ENCODE measurements at places on chromosomes 11 and 22.
A peak's percentile ranks its signal among the peaks of the same experiment; 100 is the strongest.

GRCh38 chr11:103433386-103434072 lies 324.3 kb downstream of the DYNC2H1 start:
- DNase-seq = no peak

DNA sequence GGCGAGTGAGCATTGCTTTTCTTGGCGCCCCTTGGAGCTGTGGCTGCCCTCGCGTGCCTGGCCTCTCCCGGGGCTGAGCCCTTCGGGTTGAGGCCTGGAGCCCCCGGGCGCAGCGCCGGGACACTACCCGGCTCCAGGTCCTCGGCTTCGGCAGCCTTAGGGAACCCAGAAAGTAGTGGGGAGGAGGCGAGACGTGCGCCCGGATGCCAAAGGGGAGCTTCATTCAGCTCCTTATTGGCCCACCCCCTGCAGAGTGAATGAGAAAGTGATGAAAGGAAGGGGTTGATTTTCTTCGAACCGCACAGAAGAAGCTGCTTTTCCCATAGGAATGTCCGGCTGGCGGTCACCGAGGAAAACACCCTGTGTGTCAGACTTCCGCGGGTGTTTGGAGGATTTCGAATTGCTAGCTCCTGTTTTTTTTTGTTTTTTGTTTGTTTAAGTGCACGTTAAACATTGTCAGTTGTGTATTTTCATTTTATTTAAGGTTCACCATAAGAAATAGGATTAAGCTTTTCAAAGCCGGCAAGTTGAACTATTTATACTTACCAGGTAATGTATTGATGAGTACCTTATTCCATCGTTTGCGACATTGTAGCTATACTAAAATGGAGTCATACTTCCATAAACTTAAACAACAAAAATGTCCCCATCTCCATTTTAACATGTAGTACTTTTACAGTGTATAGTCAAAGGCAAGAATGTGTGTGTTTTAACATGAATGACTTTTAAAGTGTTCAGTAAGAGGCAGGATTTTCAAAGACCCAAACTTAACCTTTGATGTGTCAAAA lies 841 bp upstream of the EIF4G2 start:
- DNase-seq = no peak

DNA sequence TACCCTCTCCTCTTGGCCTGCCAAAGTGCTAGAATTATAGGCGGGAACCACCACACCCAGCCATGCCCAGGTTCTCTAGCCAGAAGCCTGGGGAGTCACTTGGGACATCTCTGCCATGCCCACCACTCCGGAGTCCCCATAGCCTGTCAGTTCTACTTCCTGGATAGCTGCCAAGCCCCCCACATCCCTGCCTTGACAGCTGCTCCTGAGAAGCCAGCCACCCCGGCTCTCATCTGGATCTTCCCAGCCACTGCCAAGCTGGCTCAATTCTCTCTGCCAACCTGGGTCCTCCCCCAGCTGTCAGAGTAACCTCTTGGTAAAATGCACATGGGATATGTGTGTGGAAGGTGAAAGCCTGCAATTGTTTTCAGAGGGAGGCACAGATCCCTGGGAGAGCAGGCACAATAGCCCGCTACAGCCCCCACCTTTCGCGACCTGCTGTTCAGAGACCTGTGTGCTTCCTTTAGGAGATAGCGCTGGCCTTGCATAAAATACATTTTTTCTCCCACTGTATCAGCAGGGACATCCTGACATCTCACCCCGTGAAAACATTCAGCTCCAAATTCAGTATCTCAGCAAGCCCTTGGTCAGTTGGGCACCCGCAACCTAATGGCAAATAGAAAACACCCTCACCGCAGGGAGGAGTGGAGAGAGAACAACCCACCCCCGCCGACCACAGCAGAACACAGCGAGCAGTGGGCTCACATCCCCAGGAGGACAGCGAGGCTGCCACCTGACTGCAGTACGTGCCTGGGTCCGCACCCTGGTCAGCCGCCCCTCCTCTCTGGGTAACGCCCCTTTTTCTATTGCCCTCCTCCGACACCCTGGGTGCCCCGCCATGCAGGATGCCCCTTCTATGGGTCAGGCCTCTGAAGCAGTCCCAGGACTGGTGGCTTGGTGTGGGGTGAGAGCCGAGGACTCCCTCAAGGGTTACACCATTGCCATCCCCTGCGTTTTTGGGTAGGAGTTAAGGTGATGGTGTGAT lies 1342.2 kb downstream of the BRD1 start:
- peak; percentile 40 for DNase-seq

DNA sequence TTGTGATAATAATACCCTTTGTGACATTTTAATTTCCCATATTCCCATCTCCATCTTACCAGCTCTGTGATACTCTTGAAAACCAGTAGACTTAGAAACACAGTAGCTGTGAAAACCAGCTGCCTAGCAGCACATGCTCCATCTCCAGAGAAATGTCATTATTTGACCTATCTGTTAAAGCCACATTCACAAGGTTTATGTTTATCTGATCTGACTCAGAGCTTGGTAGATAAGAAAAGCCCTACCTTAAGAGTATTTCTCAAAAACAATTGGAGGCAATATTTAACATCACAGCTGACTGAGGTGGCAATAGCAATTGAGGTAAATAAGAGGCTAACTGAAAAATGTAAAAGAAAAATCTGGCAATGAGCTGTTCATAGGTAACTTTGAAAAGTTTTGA lies 8.1 kb upstream of the ANO3 start:
- no peak for DNase-seq

DNA sequence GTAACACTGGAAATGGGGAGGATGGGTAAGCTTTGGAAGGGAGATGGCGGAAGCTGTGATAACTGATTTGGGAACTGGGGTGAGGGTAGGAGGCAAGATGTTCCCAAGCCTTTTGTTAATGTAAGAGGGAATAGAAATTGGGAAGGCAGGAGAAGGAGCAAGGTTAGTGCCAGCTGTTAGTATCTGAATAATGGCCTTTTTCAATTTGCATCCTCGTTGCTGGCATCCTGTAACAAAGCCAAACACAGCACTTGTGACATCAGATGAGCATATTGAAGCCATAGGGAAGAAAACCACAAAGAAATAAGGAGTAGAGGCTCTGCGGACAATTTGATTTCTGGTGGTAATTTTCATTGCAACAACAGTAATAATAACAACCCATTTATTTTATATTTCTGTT lies 70.9 kb upstream of the CLMP start:
- no peak for DNase-seq

DNA sequence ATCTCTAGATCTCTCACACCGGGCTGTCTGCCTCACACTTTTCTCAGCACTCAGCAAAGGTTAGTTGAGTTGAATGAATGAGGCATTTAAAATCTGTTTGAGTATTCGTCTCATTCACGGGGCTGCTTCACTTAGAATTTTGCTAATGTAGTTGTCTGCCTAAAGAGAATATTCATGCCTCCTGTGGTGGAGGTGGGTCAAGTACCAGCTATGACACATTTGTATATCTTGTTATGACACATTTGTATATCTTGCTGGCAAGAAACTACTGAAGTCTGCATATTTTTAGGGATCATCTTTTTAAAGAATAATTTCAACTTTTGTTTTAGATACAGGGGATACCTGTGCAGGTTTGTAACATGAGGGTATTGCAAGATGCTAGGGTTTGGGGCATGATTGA lies 43.1 kb downstream of the LDLRAD3 start:
- DNase-seq = no peak

DNA sequence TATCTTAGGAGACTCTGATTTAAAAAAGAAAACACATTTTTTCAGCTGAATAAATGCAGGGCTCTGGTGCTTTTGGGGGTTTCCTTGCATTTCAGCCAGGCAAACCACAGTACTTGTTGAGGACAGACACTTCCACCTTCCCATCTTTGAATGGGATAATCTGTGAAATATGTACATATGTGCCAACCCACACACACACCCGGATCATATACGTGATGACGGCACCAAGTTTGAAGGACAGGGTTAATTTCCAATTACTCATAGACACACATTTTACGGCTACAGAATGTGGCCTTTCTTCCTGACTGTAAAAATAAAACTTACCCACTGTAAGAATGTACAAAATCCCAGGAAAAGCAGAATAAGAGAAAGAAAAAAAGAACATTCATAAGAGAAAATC lies 104.4 kb downstream of the MPPED2 start:
- no peak for DNase-seq

- peak; percentile 90 for DNase-seq
Observed at GRCh38 chr22:41682033-41682807, 6.4 kb downstream of the SNU13 start.

DNA sequence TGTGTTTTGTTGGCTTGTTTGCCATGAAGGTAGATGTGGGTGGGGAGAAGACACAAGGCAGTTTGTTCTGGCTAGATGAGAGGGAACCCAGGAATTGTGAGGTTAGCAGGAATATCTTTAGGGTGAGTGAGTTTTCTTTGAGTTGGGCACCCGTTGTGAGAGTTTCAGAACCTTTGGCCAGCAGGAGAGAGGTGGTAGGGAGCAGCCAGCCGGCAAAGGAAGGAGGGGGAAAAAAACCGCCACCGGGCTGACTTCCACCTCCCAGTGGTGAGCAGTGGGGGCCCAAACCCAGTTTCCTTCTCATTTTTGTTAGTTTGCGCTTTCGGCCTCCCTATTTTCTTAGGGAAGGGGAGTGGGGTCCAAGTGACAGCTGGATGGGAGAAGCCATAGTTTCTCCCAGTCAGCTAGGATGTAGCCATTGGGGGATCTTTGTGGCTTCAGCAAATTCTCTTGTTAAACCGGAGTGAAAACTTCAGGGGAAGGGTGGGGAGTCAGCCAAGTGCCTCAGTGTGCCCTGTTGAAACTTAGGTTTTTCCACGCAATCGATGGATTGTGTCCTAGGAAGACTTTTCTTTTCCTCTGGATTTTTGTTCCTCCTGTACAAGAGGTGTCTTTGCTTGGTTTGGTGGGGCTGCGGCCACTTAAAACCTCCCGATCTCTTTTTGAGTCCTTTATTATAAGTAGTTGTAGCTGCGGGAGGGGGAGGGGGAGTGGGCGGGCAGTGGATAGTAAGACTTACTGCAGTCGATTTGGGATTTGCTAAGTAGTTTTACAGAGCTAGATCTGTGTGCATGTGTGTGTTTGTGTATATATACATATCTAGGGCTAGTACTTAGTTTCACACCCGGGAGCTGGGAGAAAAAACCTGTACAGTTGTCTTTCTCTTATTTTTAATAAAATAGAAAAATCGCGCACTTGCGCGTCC lies 1.1 kb upstream of the GCAT start:
- DNase-seq = no peak

DNA sequence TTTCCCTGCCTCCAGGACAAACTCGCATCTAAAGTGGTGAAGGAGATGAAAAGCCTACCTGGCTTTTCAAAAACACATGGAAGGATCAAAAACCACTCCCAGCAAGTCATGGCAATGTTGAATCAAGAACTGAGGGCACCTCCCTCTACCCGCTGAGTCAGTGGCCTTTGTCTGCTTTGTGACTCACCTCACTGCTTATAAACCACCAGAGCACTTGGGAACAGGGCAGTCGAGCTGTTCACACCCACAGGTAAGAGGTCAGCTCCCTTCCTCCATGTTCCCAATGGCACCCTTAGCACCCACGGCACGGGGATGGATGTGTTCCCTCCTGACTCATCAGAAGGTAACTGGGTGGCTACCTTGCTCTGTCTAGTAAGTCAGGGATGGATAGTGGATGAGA lies 21.7 kb downstream of the TENM4 start:
- no peak for DNase-seq

DNA sequence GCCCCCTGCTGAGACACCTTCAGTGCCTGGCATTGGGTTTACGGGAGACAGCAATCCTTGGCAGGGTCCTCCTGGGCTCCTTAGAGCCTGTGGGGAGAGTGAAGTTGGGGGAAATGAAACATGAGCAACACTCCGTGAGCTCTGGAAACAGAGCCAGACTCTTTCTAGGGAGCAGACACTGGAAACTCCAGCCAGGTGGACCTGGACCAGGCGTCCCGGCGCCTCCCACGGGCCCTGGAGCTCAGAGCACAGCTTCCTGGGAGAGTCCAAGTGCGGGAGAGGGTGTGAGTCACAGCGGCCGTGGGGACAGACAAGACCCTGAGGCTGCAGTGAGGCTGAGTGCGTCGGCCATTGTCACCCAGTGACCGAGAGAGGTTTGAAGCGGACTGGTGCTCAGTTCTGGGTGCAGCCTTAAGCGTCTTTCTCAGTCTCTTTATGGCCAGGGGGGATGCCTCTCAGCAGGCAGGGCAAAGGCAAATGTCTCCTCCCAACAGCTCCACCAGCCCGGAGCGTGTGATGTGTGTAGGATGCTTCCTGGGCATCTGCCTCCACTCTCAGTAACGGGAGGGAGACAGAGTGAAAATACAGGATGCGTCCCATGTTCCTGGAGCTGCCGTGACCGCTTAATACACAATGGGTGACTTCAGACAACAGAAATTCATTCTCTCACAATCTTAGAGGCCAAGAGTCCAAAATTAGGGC lies 399.2 kb downstream of the SHANK2 start:
- no peak for DNase-seq

DNA sequence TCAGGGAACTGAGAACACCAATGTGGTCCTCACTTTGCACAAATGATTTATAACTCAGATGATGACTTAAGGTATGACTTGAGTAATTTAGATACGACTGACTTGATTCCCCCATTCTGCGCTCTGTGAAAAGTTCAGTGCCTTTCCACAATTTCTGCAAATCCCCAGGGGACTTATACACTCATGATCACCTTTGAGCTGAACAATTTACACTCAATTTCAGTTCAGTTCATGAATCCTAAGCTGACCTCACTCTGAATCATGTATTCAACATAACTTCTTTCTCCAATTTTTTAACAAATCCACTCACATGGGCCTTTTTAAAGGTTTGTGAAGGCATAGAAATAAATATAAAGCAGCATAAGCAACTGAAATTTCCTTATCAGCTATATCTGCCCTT lies 274.2 kb downstream of the FAM76B start:
- DNase-seq = no peak

- DNase-seq = no peak
Observed at GRCh38 chr22:43439368-43440103, 27.7 kb downstream of the MPPED1 start.

DNA sequence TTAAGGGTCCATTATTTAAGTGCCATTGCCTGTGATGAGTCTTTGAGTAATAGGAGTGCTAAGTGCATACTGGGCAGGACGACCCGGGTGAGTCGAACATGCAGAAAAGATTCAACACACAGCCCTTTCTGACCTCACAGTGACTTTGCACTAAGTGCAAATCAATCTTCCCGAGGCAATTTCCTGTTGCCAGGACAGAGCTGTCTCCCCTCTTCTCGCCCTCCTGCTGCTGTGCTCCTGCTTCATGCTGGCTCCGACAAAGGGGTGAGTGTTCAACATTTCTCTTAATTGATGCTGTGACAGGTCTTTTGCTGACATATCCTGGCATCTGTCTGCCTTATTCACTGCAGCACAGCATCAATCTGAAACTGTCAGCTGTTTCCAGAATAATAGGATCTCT lies 42.0 kb downstream of the MCHR1 start:
- DNase-seq = no peak

GRCh38 chr11:13064593-13064992 lies 55.5 kb downstream of the RASSF10 start:
- no peak for DNase-seq

GRCh38 chr11:102685754-102686153 lies 19.8 kb downstream of the MMP27 start:
- DNase-seq = no peak

GRCh38 chr11:92269021-92269420 lies 44.4 kb downstream of the FAT3 start:
- no peak for DNase-seq
